Muscle of back (tissue), 13 donors: ENCODE measurements at places on chromosomes 11 and 22.

- DNase-seq, result no peak
These were observed 47.9 kb downstream of the DCUN1D5 start for GRCh38 chr11:103043826-103044678.

DNA sequence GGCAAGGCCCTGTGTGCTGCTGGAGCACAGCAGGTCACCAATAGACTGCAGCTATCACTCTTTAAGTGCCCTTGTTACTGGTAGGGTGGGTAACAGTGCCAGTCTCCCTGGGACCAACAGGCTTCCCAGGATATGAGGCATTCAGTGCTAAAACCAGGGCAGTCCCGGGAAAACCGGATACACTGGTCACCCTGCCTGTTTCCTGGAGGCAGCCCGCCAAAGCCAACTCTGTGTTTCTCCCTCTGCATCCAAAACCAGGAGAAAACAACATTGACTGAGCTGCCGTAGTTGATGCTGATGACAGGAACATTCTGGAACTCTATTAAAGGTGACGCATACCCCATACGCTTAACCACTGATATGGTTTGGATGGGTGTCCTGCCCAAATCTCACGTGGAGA lies 149.1 kb downstream of the SHANK2 start:
- no peak for DNase-seq

GRCh38 chr22:30016596-30016995 lies 63.7 kb upstream of the HORMAD2 start:
- DNase-seq, result no peak

GRCh38 chr11:117588166-117588810 lies 208.7 kb downstream of the DSCAML1 start:
- no peak for DNase-seq

- DNase-seq, result no peak
These were observed at the start of gene SLC22A6 for GRCh38 chr11:62984451-62984991. TSS of gene SLC22A6 (minus strand) at chr11:62984967. CDS start at chr11:62984690, 277 bp downstream.
